D341Med (cell line): ENCODE measurements at places on chromosomes 6 and 20.

DNA sequence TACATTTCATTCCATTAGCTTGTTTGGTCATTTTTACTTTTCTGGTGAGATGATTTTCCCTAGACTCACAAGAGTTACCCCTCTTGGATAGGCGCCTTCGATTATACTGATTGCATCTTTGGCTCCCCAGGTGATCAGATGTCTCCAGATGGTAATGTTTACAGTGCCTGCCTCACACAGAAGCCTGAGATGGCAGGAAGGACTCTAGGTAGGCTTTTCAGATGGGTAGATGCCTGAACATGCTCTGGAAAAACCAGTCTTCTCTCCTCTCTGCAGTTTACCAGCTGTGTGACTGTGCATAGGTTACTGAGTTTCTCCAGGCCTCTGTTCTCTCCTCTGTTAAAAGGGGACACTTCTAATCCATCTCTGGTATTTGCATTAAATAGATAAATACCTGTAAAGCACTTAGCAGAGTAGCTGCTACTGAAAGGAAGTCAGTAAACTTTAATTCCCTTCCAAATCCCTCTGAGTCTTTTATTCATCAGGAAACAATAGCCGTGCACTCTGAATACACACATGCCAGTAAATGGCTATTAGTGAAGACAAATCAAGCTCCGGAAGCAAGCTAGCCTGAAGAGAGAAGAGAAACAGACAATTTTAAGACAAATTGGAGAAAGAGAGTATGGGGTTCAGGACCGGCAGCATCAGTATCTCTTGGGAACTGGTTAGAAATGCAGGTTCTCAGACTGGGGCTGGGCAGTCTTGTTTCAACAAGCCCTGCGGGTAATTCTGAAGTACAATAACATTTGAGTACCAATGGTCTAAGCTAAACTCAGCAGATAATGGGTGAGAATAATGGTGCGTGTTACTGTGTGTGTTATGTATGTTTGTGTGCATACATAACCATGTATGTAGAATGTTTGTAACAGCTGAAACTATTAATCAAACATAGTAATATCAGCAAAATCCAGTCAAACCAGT lies 139.4 kb downstream of the UST start:
- no peak for DNase-seq

GRCh38 chr6:78150425-78150824 lies 497.6 kb downstream of the MEI4 start:
- DNase-seq: no peak

DNA sequence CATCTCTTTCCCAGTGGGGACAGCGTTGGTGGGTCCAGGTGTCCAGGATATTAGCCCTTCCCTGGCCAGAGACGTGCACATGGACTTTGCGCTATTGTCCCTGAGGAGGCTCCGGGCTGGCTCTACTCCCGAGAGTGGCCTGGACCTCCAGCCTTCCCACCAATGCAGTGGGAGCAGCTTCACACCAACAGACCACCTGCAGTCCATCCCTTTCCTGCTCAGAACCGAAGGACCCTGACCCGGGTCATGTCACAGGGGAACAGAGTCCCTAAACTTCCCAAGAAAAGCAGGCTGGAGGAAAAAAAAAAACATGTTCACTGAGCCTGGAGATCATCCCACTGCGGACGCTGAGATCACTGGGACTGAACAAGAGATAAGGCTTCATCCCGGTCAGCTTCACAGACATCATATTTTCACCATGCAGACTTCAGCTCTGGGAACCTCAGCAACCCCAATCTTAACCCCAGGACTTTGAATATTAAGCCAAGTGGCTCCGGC lies 18.3 kb downstream of the ZMYND8 start:
- peak; percentile 14 for DNase-seq

- DNase-seq: no peak
These were observed 137.7 kb downstream of the LRRC1 start for GRCh38 chr6:53932516-53932915.

DNA sequence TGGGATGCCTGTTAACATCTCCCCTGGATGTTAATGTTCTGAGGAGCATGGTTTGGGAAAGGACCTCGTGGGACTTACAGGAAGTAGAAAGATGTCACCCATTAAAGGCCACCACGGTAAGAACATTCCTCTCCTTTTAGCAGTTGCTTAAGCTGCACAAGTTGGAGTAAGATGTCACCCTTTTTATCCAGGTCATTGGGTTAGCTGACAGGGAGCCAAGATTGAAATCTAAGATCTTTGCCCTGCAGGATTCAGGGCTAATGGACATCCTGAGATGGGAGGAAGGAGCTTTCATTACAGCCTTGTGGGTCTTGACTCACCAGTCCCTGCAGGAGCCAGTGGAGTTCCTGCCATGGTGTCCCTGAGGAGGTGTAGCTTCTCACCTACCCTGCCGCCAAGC lies 22.1 kb downstream of the PABPC1L start:
- DNase-seq: no peak

DNA sequence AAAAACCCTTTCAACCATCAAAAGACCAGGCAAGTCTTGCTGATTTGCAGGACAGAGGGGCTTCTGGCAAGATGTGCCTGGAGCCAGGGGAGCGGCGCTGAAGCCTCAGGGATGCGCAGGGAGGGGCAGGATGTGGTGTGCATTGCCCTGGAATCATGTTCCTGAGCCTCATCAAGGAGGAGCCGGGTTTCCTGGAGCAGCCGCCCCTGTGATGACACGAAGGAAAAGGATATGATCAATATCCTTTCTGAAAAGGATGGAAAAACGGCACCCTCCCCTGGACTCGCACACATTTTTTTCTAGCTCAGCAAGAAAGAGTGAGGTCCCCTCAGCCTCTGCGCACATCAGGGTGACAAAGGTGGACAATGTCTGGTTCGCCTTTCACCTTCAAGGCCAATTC lies 173.1 kb upstream of the SSTR4 start:
- DNase-seq: no peak

- no peak for DNase-seq
These were observed 107.3 kb downstream of the NRN1 start for GRCh38 chr6:5899216-5900045.

GRCh38 chr6:168703990-168704389 lies 263.0 kb downstream of the SMOC2 start:
- no peak for DNase-seq

GRCh38 chr20:23407781-23408464 lies 13.4 kb downstream of the NAPB start:
- no peak for DNase-seq

DNA sequence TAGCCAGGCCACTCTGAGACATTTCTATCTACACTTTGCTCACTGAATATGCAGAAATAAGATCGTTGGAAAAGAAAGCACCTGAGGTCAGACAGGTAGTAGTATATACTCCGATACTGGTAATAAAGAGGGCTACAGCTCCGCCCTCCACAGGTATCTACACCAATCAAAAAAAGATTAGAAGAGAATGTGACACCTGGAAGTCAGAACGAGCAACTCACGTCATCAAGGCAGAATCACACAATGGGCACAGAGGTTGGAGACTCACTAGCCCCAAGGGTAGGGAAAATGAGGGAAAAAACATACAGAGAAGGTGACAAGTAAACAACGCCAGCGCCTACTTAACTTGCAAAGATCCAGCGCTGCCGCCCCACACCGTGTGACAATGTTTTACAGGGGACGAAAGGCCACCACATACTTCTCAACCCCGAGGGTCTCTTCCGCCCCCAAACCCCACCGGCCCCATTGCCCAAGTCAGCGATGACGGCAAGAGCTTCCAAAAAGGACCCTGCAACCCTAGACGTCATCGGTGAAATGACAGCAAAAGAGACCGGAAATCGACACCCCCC lies 653 bp downstream of the LMBRD1 start:
- DNase-seq: peak; percentile 18

DNA sequence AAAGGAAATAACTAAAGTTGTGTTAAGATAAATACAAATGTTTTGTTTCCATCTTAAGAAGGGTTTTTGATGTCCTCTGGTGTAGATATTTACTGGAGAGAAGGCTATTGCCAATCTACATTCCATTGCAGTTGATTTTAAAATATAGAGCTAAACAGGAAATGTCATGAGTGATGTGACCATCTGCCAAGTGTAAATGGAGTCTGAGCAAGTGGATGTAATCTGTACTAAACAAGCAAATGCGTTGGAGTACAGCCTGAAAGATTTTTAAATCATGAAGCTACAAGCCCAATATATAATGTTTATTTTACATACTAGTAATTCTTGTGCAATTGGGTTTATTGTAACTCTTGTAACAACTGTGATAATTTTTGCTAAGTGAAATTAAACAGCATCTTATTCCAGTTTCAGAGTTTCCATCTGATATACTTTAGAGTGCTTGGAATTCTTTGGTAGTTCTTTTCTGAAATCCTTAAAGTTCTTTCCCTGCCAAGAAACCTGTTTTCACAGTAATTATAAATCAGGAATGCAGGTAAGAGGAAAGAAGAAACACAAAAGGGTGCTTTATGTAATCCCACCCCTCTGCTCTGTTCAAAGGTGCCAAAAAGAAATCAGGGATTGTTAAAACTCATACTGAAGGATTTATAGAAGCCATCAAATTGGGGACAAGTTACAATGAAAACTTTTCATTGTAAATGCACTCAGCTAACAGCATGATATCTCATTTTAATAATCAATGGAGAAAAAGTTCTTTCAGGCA lies 47.2 kb upstream of the FLRT3 start:
- DNase-seq: no peak

DNA sequence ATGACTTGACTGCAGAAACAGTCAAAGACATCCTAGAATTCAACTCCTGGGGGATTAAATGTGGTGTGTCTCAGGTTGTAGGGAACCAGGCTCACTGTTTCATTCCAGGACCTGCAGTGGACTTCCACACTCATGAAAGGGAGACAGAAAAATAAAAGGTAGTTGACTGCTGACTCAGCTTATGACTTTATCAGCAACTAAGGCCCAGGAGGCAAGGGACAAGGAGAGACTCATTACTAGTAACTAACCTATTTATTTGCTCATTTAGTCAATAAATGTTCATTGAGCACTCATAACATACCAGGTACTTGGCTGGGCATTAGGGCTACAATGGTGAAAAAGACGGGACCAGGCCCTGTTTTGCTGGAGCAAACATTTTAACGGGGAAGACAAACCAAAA lies 2.9 kb downstream of the ZSCAN31 start:
- no peak for DNase-seq

DNA sequence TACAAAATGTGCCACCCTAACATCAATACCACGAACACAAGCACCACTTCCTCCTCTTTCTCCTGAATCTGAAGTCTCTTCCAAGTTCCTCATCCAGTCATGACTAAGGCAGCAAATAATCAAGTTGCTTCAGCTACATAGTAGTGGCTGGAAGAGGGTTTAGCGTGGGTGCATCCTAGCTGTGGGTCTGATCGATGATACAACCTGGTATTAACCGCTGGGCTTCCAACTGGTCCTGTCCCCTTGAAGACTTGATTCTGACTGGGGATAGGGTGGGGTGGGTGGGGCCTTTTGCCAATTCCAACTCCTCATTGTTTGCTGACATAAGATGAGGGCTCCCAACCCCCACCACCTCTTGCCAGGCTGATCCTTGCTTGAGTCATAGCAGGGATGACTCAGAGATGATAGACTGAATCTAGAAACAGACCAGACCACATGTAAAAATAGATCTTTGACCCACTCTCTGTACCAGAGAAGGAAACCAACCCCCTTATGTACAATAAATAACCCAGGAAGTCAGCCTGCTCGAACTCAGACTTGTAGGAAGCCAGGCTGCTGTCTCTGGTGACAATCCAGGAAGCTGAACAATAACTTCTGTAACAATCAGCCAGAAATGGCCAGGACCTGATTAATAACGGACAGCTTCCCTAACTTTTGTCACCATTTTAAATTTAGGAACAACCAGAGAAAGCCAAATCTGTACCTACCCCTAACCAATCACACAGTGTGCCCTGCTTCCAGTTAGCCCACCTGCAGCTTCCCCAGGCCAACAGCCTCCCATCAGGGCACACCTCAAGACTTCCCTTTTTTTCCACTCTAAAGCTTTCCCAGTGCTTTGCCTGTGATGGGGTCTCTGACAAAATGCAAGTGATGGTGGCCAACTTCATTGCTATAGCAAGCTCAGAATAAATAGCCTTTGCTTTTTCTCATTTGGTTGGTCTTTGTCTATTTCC lies 68.9 kb upstream of the FAM184A start:
- DNase-seq: no peak

DNA sequence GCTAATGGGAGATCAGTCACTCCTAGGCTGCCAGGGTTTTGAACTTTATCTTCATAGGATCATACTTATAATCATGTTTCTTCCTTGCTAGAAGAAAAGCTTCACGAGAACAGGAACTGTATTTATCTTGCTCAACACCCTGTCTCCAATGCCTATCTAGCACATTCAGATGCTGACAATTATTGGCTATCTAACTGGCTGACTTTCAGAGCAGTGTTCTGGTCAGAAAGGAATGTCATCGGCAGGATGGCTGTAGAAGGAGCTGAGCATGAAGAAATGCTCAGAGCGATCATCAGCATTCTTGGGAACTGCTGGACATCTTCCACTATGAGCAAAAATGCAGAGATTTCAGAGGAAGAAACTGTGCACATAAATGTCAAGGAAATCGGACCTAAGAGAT lies 628.0 kb upstream of the NRSN1 start:
- DNase-seq: no peak

GRCh38 chr6:151564654-151565053 lies 70.8 kb downstream of the CCDC170 start:
- no peak for DNase-seq

- no peak for DNase-seq
These were observed 206.3 kb upstream of the RAB32 start for GRCh38 chr6:146337376-146337775.

- no peak for DNase-seq
These were observed 301.2 kb downstream of the RNGTT start for GRCh38 chr6:88662163-88662580.

- DNase-seq: no peak
These were observed 44.6 kb upstream of the KCNK16 start for GRCh38 chr6:39366931-39367618.

DNA sequence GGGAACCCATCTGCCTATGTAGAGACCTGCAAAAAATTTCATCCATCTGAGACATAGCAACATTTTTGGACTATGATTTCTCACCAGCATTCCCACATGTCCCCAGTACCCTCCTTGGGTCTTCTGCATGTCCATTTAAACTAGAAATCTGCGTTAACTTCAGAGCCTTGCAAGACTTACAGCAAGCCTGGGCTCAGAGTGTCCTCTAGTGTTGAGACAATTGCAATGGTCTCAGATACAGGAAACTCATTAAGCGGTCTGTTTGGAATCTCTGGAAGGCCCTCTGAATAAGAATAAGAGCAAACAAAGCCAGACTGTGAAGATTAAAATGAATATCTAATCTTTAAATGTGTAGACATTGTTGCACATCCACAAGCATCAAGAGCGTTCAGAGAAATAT lies 20.5 kb upstream of the PI3 start:
- no peak for DNase-seq
